ENCODE measurements at places on chromosomes 2 and 18.

GRCh38 chr18:48752928-48753327 lies 197.8 kb downstream of the SMAD7 start:
- DNase-seq, result no peak

DNA sequence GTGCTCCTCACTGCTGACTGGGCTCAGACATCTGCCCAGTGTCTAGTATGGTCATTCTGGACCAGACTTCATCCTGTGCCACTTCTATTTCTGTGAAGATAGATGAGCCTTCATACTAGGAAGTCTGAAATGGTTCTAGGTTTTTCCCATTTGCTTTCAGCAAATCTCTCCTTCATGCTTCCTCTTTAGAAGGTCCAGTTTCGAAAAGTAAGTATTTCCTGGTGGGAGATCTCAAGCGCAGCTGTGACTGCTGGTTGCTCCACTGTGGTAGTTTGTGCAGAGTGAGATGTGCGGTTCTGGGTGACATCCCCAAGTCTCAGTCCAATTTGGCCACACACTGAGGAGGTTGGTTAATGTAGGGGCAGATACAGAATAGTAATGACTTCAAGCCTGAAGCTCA lies 14.4 kb downstream of the IL36B start:
- DNase-seq, result no peak

DNA sequence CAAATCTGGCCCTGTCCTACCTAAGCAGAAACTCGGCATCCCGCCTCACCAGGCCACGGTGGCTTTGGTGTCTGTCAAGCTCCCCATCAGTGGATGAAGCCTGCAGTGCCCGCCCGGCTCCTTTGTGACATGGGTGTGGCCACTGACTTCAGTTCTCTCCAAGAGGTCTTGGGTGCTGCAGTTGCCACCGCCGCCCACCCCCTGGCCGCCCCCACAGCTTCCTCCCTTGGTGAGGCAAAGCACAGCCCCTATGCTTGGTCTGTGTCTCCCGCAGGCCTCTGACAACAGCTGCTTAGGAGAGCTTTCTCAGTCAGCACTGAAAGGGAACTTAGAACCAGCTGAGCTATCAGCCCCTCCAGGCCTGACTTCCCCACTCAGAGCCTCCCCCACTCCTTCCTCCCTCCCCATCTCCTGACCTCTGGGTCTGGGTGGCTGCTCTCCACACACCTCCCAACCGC lies 22.9 kb upstream of the GPR55 start:
- no peak for DNase-seq

DNA sequence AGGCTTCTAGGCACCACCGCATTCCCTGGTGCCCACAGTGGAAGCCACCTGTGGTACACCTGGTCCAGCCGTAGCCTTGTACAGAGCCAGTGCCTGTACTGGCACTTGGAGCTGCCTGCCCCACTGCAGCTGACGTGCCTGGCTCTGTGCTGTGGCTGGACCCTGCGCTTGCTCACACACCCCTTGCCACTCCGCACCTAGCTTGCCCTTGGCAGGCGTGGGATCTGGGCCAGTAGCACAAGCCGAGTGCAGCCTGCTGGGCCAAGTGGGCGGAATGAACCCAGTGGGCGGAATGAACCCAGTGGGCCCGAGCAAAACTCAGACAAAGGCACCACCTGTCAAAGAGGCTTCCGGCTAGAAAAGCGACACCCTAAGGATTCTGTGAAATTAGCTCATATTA lies 126.3 kb downstream of the ARHGAP28 start:
- no peak for DNase-seq

- DNase-seq, result no peak
Measured at GRCh38 chr2:70643715-70644114, 90.1 kb upstream of the TGFA start.

Data from hypothalamus (tissue), 51 donors.